ENCODE measurements at places on chromosomes 16 and 17. TPM values are rescaled to one million over a fixed set of nuclear protein-coding genes. Genes with fewer than 3 reads are reported as not detected.

RSPRY1 gene
- 70.7 TPM for total RNA-seq

KRT12 gene
- total RNA-seq, result not detected

IGF2BP1 gene
- 24.3 TPM for total RNA-seq

KRTAP9-2 gene
- total RNA-seq, result not detected

STXBP4 gene
- 5.7 TPM for total RNA-seq

MEIOC gene
- total RNA-seq, result 0.11 TPM

PHB1 gene
- 153 TPM for total RNA-seq

EVPL gene
- total RNA-seq, result 33.3 TPM

SLC6A4 gene
- total RNA-seq, result not detected

All from placental epithelial cell (primary cell).